T-helper 17 cell (primary cell): ENCODE measurements at places on chromosomes 13 and 19.

DNA sequence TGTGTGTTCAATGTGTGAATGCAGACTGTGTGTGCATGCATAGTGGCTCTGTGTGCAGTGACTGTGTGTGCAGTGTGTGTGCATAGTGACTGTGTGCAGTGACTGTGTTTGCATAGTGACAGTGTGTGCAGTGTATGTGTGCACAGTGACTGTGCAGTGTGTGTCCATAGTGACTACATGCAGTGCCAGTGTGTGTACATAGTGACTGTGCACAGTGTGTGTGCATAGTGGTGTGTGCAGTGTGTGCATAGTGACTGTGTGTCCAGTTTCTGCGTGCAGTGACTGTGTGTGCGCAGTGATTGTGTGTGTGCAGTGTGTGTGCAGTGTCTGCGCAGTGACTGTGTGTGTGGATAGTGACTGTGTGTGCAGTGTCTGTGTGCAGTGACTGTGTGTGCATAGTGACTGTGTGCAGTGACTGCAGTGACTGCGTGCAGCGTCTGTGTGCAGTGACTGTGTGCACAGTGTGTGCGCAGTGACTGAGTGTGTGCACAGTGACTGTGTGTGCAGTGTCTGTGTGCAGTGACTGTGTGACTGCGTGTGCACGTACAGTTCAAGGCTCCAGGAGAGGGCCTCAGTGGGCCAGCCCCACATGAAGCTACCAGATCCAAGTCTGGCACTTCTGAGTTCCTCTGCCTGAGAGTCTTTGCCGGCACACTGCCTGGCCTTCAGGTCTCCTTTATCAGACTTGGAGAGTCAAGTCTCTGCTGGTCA is 90.3 kb downstream of the IER2 start:
- DNase-seq, result no peak

DNA sequence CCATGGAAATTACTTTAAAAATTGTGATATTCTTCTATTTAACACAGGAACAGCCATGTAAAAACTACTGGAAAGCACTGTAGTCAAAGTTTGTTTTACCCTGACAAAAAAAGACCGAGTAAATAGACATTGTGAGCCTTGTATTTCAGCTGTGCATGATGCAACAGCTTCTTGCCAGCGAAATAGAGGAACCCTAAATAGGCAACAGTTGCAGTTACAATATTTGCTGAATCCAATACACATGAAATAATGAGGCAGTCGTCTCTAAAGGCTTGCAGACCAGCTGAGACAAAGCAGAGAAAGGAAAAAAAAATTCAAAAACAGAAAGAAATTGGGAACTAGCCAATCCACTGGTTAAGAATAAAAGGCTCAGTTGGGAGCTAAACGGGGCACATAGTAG is 1001.1 kb downstream of the OLFM4 start:
- DNase-seq, result no peak

- no peak for DNase-seq
These were observed 30.2 kb downstream of the COG6 start for GRCh38 chr13:39685652-39686051.

DNA sequence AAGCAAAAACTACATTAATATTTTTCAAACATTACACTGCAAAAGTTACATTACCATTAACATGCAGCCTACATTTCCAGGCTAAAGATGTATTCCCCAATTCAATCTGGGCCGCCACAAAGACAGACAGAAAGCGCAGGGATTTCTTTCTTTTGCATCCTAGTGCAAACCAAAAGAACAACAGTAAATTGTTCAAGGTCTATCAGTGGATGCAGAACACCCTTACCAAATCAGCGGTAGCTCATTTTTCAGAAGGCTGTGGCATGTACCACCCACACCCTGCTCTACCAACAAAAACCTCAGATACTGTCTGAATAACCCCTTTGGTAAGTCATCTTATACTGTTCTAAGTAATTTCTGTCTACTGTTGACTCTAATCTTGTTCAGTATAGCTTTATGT is 3.6 kb downstream of the TPT1 start:
- DNase-seq, result no peak

GRCh38 chr19:5690955-5691821 is 1.1 kb downstream of the RPL36 start:
- DNase-seq, result peak; percentile 30

- DNase-seq, result peak; percentile 32
These were observed 21.0 kb downstream of the TNFSF9 start for GRCh38 chr19:6551607-6552450.

DNA sequence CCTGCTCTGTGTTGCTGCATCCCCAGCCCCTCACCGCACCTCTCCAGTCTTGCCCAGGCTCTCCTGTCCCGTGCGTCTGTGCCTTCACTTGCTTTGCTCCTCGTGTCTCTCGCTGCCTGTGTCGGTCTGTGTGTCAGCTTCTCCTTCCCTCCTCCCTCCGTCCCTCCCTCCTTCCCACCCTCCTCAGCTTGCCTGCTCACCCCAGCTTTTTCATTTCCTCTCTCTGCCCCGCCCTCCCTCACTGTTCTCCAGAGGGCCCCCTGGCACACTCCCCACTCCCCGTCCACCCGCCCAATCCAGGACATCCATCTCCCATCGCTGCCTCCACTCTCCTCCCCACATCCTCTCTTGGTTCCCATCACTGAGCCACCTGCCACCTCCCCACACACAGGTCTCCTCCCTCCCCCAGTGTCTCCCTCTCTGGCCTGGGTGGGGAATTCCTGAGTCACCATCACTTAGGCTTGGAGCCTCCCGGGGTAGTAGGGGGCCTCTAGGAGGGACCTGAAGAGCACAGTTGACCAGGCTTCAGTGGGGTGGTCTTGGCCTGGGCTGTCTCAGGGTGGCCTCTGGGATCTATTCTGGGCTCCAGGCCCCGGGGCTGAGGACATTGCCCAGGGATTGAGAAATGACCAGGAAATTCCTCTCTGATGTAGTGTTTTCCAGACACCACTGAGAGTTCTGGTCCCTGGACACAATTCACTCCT is at the start of gene PTGIR:
Gene PTGIR (minus strand): TSS at position 132 of the 704 bp plus-strand sequence. CDS start 864 bp downstream, outside the sequence.
- DNase-seq, result no peak

- DNase-seq, result no peak
These were observed 243.5 kb downstream of the LMO7 start for GRCh38 chr13:75879656-75880055.

DNA sequence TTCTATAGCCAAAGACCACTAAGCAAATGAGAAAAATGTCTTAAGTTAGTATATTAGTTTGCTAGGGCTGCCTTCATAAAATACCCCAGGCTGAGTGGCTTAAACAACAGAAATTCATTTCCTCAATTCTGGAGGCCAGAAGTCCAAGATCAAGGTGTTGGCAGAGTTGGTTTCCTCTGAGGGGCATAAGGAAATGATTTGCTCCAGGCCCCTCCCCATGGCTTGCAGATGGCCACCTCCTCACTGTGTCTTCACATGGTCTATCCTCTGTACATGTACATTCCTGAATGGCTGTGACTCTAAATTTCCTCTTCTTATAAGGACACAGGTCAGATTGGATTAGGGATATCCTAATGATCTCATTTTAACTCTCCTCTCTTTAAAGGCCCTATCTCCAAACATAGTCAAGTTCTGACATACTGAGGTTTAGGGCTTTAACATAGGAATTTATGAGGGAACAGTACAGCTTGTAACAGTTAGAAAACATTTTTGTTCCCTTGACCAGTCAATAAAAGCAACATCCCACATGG is 307.4 kb downstream of the DIAPH3 start:
- no peak for DNase-seq

DNA sequence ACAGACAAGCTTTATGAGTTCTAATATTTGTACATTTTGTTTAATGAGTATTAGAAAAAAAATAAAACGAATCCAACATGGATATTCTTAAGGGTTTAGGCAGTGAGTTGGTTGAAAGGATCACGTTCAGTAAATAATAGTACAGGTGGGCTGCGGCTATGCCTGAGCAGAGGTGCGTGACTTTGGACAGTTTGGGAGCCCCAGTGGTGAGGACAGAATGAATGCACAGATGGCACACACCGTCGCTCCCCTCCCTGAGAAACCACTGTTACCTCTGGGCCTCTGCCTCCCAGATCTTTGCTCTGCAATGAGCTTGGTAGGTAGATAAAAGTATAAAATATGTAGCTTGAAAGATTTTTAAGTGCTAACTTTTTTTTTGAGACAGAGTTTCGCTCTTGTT is 153.3 kb downstream of the SIPA1L3 start:
- no peak for DNase-seq

DNA sequence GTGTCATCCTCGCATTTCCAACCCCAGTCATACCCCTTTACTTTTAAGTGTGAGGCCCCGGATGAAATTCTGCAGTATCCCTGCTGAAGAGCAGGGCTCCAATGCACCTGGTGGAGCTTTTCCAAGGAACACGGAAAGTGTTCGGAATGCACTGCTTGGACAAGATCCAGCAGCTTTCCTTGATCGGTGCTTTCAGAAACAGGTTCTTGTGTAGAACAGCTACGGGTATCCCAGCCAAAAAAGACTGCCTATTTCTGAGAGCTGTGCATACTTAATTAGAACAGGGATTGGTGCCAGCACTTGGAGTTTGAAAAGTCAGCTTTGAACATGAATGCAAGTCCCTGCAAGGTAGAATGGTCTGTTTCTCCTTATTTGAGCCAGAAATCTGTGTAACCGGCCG is 87.2 kb upstream of the C1QTNF9B start:
- no peak for DNase-seq

DNA sequence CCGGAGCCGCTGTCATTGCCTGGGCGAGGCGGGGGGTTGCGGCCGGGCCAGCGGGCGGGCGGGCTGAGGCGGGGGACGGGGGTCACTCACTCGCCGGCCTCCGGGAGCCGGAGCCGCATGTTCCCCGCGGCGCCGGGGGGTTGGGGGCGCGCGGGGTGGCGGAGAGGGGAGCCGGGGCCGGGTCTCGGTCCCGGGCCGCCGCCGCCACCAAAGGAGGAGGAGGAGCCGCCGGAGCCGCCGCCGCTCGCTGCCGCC is 149 bp downstream of the MED26 start:
- no peak for DNase-seq

DNA sequence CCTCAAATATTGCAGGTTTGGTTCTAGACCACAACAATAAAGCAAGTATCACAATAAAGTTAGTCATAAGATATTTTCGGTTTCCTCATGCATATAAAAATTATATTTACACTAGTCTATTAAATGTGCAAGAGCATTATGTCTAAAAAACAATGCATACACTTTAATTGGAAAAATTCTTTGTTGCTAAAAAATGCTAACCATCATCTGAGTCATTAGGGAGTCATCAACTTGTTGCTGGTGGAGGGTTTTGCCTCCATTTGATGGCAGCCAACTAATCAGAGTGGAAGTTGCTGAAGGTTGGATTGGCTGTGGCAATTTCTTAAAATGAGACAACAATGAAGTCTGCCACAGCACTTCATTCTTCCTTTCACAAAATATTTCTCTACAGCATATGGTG is 422.3 kb upstream of the GPC6 start:
- no peak for DNase-seq

DNA sequence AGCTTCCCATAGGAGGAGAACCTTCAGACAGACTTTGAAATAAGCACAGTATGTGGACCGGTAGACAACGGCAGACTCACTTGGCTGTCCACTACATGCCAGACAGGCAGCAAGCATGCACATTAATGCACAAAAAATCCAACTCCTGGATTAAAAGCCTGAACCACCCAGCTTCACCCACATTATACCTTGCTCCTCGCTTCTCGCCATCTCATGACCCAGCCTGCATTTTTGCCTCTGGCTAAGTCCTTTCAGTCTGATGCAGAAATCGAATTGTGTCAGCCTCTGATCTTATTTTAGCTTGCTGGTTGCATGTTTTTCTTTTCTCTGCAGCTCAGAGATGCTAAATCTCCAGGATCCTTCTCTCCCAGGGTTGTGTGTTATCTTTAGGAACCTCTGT is 358.7 kb downstream of the RFC3 start:
- DNase-seq, result no peak

DNA sequence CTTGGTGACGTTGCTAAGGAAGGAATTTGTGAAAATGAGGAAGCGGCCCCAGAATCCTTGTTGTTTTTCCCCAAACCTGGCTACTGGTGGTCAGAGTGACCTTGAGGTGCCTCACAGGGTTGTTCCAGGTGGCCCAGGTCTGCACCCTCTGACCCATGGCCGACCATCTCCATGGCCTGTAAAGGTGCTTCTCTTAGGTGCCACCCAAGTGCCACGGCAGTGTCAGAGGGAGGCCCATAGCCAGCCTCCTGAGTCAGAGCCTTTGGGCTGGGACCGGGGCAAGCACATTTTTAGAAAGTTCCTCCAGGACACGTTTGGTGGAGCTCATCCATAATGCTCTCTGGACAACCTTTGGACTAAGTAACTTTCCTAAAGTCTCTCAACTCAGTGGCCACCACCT is 83.9 kb upstream of the IRS2 start:
- no peak for DNase-seq

DNA sequence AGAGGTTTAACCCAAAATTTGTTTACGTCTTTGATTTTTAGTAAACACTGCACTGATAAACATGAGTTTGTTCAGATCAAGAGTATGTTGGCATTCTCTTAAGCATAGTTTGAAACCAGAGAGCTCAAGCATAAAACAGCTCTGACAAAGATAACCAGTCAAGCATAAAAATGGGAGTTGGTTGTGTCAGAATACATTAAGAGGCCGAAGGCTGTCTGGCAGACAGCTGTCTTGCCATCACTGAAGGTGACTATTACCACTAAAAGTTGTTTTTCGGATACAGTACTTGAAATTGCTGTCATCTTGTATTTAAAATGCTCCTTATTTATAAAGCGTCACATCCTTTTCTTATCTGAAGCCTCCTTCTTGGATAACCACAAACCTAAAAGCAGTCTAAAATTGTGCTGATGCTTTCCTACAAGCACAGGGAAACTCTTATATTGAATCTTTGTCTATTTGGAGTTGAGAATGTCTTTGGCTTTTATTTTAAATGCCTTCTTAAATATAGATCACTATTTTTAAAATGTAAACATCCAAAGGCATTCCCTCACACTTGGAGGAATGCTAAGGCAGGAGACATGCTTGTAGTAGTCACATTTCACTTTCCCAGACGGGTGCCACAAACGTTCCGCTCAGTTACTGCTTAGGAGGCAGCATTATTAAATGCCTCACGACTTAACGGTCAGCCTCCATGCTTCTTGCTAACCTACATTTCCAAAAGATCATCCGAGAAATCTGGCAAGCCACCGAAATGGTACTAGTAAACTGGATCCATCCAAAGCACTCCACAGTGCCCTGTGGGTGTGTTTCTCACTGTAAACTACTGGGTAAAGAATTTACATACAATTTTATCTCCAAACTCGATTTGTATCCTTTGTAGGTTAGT is 1.5 kb downstream of the SMAD9 start:
- no peak for DNase-seq

DNA sequence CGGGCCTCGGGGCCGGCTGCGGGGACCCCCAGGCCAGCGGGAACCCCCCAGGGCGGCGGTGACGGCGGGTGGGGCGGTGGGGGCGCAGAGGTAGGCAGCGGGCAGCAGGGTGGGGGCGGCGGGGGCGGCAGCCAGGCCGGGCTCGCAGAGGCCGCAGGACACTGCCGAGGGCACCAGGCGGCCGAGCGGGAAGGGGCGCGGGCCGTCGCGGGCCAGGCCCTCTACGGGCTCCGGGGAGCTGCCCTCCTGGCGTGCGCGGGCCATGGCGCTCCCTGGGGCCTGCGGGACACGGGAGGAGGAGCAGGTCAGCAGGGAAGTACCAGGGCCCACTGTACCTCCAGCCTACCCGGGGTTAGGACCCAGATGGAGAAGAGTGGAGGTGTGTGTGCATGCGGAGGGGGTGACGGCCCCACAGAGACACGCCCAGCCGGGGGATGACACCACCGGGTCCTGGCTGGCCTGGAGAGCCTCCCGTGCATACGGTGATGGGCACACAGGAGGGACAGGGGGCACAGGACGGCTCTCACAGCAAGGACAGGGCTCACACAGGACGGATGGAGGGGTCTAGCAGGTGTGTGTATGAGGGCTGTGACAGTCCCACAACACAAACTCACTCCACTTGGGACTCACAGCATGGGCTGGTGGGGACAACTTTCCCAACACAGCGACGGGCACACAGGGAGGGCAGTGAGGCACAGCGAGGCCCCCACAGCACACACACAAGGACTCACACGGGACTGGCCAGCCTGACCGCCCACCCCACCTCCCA is 2.6 kb downstream of the BBC3 start:
- peak; percentile 35 for DNase-seq
